ENCODE measurements at places on chromosomes 5 and 9. TPM values are rescaled to one million over a fixed set of nuclear protein-coding genes. Genes with fewer than 3 reads are reported as not detected.

GRCh38 chr5:23820765-23821471, 313.5 kb downstream of the PRDM9 start:
- no peak for DNase-seq

DNA sequence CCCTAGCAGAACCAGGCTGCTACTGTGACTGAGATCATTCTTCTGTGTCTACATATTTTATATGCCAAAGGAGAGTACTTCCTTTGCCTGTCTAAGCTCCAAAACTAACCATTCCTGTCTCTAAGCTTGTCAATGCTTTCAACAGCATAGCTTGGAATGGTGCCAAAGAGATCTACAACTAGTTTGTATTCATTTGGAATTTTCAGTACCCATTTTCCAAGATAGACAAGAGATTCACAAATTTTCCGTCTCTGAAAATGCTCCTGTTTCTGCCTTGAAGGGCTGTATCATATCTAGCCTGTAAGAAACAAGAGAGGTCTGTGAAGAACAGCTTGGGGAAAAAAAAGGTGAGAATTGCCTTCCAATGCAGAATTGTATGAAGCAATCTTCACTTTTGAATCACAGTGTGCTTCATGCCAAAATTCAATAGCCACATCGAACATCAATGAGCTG, 334.4 kb upstream of the ACTBL2 start:
- DNase-seq = no peak

GRCh38 chr5:55467862-55468551, 66.8 kb downstream of the PLPP1 start:
- DNase-seq = no peak

Gene C1QTNF2
- total RNA-seq = 2.2 TPM

Gene PCDHA6
- total RNA-seq = 2.0 TPM

Gene PLAC8L1
- not detected for total RNA-seq

Gene MLANA
- total RNA-seq = not detected

Gene GLRA1
- total RNA-seq = not detected
